A673 (cell line): ENCODE measurements at places on chromosomes 1 and 21.

DNA sequence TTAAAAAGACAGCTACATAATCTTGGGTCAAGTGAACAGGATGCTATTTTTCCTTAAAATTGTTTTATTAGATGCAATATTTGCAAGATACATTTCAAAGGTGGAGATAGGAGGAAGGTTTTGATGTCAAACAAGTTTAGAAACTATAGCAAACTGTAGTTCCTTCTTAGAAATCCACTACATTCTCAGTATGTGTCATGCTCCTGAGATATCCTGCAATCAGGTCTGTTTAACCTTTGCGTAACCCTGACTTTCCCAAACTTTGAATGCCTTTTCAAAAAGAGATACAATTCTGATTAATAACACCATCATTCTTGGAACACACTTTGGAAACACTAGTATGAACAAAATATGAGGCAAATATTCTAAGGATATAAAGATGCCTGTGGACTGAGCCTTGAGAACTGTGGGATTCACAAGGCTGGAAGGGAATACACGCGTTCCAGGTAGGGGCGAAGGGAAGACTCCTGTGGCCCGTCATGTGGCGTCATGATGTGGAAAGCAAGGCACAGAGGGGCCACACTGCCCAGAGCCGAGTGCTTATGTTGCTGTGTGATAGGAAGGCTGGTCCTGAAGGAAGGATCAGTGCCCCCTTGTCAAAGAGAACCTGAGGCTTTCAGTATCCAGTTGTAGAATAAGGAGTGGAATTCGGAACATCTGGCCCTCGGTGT is 19.6 kb upstream of the TARBP1 start:
- no peak for DNase-seq

DNA sequence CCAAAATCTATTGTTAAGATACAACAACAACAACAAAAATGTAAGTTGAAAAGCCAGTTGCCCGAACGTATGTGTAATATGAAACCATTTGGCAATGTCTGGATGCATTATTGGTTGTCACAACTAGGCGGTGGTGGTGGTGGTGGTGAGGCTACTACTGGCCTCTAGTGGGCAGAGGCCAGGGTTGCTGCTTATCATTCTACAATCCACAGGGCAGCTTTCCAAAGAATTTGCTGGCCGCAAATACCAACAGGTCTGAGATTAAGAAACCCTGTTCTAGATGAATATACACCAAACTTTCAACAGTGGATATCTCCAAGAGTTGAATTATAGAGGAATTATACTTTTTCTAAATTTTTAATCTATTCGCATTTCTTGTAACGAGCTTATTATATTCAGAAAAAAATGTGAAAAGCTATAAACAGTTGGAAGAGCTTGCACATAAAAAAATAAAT is 26.8 kb upstream of the ZNF697 start:
- peak; percentile 95 for DNase-seq

DNA sequence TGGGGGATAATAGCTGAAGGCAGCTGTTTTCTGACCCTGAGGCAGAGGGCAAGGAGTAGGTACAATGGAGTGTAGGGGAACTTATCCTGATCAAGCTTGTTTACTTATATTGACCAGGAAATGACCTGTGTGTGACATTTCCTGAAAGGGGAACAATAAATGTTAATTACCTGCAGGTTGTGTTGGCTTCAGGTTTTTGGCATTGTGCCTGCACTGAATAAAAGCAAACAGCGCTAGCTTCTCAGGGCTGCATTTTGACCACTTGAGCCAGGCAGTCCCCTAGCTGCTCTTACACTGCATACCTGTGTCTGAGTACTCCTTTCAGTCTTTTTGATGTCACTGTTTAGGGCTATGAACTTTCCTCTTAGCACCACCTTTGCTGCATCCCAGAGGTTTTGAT is 40.6 kb downstream of the DRAM2 start:
- no peak for DNase-seq

GRCh38 chr1:1435106-1435903 is at the start of gene VWA1:
TSS of gene VWA1 (plus strand) at chr1:1435690. CDS start at chr1:1435749, 59 bp downstream.
- DNase-seq, result peak; percentile 76

DNA sequence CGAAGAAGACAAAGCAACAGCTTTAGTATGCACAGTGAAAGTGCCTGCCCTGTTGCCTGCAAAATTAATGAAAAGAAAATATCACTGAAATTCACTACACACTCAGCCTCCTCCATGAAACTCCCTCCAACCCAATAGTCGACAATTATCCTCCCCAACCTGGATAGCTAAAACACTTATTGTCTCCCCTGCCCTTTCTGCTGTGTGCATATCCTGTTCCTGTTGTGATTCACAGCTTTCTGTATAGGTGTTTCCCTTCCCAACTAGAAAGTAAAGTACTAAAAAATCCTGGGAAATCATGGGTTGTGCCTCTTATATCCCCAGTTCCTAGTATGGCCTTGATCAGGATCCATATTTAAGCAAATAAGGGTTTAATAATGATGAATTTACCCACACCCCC is 412.1 kb downstream of the LTN1 start:
- DNase-seq, result no peak

DNA sequence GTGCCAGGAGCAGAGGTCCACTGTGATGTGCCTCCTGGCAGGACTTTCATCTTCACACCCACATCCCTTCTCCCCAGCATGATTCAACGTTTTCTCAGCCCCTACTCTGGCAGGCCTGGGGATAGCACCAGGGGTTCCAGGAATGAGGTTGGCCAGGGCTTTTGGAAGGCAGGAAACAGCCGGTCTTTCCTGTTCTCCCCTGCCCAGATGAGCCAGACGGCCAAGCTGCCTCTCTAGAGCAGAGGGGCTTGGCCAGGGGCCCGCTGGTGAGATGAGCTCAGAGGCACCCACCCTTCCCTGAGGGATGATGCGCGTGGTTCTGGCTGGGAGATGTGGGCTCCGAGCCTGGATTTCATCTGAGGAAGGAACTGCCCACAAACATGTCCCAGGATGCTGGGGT is 4.3 kb upstream of the MFAP2 start:
- DNase-seq, result peak; percentile 45

DNA sequence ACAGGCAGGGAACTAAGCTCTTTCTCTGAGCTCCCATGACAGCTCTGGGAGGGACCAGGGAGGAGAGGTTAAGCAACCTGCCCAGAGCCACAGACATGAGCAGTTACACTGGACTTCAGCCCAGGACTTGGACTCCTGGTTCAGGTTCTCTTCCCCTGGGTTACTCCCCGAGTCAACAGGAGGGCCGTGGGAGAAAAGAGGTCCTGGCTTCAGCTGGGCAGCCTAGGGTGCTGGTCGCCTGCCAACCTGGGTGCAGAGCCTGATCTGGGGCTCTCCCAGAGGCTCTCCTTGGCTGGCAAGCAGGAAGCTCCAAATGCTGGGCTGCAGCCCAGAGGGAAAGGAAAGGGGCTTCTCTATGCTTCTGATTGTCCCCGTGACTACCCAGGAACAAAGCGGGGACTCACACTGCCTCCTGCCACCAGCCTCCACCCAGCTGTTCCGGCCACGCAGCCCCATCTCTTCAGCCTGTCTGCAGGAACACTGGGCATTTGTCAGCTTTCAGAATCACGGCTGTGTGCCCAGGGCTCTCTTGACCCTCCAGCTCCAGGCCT is 141.8 kb downstream of the HIVEP3 start:
- no peak for DNase-seq

DNA sequence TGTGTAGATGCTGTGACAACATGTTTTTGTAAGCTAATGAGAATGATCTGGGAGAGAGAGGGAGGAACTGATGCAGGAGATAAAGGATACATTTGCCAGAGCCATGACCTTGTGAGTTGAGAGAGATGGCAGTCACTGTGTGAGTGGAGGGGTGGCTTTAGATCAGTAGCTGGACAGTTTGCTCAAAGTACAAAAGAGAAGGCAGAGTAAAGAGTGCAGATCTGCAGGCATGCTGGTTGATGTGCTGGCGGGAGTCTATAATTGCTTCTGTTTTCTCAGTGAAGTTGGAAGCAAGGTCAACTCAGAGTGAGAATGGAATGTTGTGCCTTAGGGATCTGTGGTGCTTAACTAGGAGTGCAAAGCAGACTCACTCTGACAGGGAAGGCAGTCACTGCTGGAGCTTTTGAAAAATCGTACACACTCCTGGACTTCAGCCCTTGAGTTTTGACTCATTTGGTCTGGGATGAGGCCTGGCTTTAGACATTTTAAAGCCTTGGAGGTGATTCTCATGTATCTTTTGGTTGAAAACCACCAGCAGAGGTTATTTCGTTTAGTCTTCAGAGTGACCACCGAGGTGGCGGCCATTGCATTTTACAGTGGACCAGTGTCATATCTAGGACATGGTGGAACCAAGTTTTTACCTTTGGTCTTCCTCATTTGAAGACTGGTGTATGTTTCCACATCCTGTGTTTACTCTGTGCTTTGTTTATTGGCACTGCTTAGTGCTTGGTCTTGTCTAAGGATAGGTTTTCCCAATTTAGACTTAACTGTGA is 49.6 kb downstream of the MTR start:
- no peak for DNase-seq

DNA sequence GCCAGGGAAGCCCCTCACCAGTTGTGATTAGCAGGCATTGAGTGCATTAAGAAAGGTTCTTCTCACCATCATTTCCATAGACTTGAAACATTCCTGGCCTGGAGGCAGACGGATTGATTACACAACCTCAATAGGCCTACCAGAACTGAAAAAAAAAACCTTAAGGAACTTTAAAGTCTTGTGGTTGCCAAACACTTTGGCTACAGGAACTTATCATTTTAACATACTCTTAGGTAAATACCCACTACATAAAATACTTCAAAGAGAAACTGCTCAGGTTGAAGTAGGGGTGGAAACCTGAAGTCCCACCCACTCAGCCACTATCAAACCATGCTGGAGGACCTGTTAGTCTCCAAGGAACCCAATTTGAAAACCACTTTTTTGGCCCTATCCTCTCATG is 22.4 kb upstream of the HMGB4 start:
- DNase-seq, result no peak

DNA sequence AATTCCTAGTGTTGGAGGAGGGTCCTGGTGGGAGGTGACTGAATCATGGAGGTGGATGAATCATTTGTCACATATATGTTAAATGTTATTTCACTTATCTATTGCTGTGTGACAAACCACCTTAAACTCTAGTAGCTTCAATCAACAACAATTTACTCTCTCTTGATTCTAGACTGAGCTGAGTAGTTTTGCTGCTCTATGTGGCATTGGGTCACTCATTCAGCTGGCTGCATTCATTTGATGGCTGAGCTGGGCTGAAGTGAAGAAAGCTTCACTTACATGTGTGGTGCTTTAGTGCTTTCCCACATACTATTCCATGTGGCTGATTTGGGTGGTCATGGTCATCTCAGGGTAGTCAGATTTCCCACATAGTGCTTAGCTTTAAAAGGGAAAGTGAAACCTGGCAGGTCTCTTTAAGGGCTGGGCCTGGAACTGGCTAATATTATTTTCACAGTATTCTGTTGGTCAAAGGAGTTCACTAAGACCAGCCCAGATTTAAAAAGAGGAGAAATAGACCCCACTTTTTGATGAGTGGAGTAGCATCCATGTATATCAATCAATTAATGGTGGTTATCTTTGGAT is 10.5 kb downstream of the DNAH14 start:
- DNase-seq, result no peak

DNA sequence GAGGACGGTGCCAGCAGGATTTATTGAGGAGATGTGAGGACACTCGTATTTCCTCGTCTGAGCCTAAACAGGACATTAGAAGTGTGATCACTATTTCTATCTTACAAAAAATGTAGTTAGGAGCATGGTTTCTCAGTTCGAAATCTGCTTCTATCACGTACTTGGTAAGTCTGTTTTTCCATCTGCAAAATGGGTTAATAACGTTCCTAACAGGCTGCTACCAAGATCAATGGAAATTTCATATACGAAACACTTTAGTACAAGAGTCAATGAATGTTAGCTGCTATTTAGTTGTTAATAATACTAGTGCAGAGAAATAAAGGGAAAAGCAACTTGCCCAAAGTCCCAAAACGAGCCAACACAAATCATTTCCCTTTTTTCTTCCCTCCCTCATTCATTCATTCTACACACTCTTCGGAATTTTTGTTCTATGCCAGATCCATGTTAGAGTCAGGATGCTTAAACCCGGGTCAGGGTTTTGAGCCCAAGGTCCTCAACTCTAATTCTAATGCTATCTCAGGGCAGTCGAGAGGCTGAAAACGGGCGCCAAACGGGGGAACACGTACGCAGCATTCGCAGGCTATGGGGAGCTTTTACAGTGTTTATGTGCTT is 608 bp downstream of the SNRNP40 start:
- DNase-seq, result peak; percentile 10

GRCh38 chr21:25733859-25734653 is 648 bp downstream of the ATP5PF start:
- DNase-seq, result peak; percentile 6

GRCh38 chr1:28813931-28814465 is 2.0 kb downstream of the OPRD1 start:
- peak; percentile 28 for DNase-seq

- DNase-seq, result no peak
Measured at GRCh38 chr1:10631811-10632593, 157.3 kb downstream of the PEX14 start.

DNA sequence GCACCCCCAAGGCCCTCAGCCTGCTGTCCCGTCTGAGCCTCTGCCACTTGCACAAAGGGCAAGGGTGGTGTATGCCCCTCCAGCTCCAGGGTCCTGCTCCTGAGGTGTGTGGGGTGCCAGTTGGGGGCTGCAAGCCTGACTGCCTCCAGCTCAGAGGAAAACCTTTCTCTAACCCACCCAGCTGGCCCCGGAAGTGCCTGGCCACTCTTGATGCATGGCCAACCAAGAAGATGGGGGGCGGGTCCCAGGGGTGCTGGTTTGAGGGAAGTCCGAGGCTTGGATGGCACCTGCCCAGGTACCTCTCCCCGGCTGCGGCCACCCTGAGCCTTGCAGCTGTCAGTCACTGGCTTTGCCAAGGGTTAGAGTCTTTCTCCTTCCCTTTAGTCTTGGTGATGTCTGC is 112.6 kb upstream of the TMPRSS2 start:
- no peak for DNase-seq

DNA sequence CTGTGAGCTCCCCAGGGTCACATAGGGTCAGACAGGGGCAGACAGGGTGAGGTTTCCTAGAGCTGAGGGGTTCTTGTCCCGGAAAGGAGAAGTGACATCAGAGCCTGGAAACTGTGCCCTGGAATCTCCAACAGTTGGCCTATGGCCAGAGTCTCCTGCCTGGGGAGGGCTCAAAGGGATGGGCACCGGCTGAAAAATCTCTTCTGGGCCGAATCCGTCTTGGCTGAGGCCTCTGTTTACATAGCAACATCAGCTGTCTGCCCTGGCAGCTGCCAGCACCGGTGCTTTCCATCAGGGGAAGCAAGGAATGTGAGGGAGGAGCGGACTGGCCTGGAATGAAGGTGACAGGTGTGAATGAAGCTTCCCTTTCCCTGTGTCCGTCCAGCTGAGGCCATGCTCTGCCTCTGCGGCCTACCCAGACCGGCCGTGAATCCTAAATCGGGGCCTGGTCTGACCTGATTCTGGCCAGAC is 30.7 kb downstream of the VASH2 start:
- no peak for DNase-seq

GRCh38 chr21:32132881-32133280 is 146.0 kb downstream of the MIS18A start:
- no peak for DNase-seq
